ENCODE measurements at places on chromosomes 11 and 22.

- H3K4me1 ChIP-seq = peaks cover 6% of the 10 kb centered on the region
- no peaks in the 10 kb centered on the region for H3K27me3 ChIP-seq
- H3K27ac ChIP-seq = no peak overlapping the region
- DNase-seq = no peak
- H3K4me3 ChIP-seq = no peak overlapping the region
- peaks cover 8% of the 10 kb centered on the region for H3K36me3 ChIP-seq
Measured at GRCh38 chr22:47100646-47101200, 338.3 kb downstream of the TBC1D22A start.

DNA sequence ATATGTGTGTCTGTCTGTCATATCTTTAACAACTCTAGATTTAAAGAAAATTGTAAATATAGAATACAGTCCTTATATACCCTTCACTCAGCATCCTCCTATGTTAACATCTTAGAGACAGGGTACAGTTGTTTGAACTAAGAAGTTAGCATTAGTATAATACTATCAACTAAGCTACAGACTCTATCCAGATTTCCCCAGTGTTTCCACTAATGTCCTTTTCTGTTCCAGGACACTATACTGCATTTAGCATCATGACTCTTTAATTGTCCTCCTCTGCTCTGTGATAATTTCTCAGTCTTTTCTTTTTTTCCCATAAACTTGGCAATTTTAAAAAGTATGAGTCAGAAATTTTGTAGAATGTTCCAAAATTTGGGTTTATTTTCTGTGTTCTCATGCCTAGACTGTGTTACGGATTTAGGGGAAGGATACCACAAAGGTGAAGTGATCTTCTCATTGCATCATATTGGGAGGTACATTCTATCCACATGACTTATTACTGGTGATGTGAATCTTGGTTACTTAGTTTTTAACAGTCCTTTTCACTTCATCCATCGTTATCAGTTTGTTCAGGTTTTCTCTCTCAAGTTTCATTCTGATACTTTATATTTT lies 168.4 kb downstream of the SBF2 start:
- H3K4me3 ChIP-seq = no peak overlapping the region
- no peaks in the 10 kb centered on the region for H3K27me3 ChIP-seq
- H3K36me3 ChIP-seq = no peaks in the 10 kb centered on the region

GRCh38 chr11:57599381-57599780 lies 1.9 kb downstream of the SERPING1 start:
- no peaks in the 10 kb centered on the region for H3K36me3 ChIP-seq
- H3K4me3 ChIP-seq = no peak overlapping the region
- peaks cover 3% of the 10 kb centered on the region for H3K4me1 ChIP-seq
- no peak overlapping the region for H3K27ac ChIP-seq
- peaks cover 29% of the 10 kb centered on the region for H3K27me3 ChIP-seq

- peaks cover 17% of the 10 kb centered on the region for H3K36me3 ChIP-seq
- no peak overlapping the region for H3K4me3 ChIP-seq
- H3K4me1 ChIP-seq = no peaks in the 10 kb centered on the region
Measured at GRCh38 chr11:123344790-123345357, 85.2 kb upstream of the GRAMD1B start.

DNA sequence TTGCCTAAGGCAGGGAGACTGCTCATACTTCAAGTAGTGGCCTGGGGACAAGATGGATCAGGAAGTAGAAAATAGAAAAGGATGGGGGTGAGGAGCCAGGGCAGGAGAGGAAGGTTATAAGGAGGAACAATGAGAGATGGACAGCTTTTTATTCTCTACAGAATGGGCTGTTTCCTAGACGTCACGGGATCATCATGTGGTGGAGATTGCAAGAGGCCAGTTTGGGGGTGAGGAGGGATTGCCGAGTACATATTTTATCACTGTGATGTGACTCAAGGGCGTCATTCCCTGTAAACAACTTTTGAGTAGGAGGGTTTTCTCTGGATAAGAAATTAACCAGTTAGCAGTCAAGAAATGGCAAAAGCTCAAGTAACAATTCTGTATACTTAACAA lies 406.3 kb downstream of the ETS1 start:
- DNase-seq = no peak
- H3K4me1 ChIP-seq = peaks cover 14% of the 10 kb centered on the region
- no peak overlapping the region for H3K4me3 ChIP-seq

GRCh38 chr11:57979532-57980079 lies 44.1 kb upstream of the OR9Q1 start:
- no peaks in the 10 kb centered on the region for H3K36me3 ChIP-seq
- H3K27me3 ChIP-seq = peaks cover 2% of the 10 kb centered on the region
- no peak overlapping the region for H3K27ac ChIP-seq
- H3K4me1 ChIP-seq = no peaks in the 10 kb centered on the region

GRCh38 chr11:7462706-7463105 lies 22.6 kb upstream of the OLFML1 start:
- H3K36me3 ChIP-seq = no peaks in the 10 kb centered on the region
- H3K4me3 ChIP-seq = no peak overlapping the region
- H3K27ac ChIP-seq = no peak overlapping the region
- DNase-seq = no peak
- H3K4me1 ChIP-seq = peaks cover under 1% of the 10 kb centered on the region
- H3K27me3 ChIP-seq = peaks cover 3% of the 10 kb centered on the region

DNA sequence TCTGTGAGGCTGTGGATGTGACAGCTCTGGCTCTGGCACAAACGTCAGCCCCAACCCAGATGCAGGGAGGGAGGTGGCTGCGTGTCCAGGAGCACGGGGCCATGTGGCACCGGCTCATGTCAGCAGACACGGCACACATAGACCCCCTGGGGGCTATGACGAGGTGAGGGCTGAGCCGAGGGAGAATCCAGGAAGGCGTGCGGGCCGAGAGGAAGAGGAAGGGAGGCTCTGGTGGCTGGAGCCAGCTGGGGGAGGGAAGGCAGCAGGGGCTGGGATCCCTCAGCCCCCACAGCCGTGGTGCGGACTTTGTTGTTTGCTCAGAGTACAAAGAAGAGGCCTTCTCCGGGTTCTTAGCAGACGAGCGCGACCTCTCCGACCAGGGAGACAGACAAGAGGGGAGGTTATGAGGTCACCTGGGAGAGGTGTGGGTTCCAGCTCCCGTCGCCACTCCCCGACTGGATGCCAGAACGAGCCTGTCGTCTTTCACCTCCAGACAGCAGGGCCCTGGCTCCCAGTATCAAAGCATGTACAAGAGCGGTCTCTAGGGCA lies 46.1 kb downstream of the CDKN1C start:
- no peaks in the 10 kb centered on the region for H3K36me3 ChIP-seq
- H3K4me1 ChIP-seq = no peaks in the 10 kb centered on the region
- H3K27ac ChIP-seq = no peak overlapping the region
- no peak for DNase-seq
- H3K4me3 ChIP-seq = no peak overlapping the region

DNA sequence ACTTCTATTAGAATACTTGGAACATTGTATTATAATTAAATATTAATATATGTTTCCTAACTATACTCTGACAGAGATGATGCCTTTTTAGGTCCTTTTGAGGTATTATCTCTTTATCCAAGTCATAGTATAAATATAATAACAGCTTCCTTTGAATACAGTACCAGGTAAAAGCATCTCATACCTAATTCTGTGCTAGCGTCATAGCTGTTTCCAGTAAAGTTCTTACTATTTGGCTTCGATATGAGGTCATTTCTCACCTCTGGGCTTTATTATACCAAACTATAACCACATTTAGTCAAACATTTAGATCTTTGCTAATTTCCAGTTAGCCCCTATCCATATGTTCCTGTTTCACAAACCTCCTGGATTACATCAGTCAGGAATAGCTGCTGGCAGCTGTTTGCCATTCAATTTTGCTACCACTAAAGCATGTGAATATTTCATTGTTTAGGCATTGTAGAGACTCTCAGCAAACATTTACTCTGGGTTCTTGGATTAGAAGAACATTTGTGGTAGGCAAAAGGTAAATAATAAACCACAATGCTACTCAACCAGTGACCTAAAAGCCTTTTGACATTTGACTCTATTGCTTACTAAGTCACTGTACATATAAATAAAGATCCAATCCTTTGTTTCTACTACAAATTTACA lies 255.1 kb downstream of the TTC28 start:
- no peak overlapping the region for H3K4me3 ChIP-seq
- no peak for DNase-seq

GRCh38 chr22:37295213-37295886 lies 13.0 kb downstream of the CYTH4 start:
- H3K4me1 ChIP-seq = peaks cover 78% of the 10 kb centered on the region
- H3K27ac ChIP-seq = peak overlapping the region; percentile 32
- no peak for DNase-seq
- no peaks in the 10 kb centered on the region for H3K27me3 ChIP-seq
